H54 (cell line): ENCODE measurements at places on chromosomes 3 and 15.

DNA sequence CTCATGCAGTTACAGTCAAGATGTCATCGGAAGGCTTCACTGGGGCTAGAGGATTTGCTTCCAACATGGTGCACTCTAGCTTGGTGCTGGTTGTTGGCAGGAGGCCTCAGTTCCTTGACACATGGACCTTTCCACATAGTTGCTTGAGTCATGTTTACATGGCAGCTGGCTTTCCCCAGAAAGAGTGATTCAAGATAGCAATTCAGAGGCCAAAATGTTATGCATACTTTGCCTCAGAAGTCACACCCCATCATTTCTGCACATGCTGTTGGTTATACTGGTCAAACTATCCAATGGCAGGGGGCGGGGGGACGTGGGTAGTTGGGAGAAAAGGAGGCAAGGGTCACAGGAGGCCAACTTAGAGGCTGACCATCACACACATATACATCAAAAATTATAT is 58.7 kb downstream of the FOXB1 start:
- no peak for DNase-seq

DNA sequence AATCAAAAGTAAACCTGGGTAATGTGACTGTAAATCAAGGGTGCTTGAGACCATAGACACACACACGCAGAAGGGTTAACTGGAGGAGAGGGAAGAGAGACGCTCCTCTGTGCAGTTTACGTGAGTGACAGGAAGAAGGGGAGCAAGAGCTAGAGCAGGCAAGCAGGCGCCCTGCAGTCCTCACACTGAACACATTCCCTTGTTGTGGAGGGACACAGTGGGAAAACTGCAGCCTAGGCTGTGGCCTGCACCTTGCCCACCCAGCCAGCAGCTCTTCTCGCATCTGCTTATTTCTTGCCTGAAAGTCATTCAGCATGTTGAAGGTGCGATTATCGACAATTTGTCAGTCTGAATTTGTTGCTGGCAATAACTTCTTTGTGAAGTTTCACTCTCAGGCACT is 24.2 kb downstream of the SOX2 start:
- DNase-seq: no peak

- DNase-seq: no peak
Observed at GRCh38 chr3:170007031-170007663, 30.6 kb upstream of the GPR160 start.

DNA sequence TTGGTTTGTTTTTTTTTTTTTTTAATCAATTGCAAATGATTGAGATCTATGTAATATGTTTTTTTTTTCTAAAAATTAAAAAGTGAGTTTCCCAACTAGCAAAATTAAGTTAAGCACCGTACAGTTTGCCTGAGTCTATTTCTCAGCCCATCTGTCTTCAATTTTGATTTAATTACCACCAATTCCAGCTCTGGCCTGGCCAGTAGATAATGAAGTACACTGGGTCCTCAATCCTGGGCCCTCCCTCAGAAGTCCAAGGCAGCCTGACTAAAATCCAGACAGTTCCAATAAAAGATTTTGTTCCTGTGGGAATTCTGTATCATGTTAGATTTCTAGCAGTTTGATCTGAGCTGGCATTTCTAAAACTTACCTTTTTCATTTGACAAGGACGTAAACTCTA is 887.2 kb downstream of the NAALADL2 start:
- no peak for DNase-seq

- DNase-seq: no peak
Observed at GRCh38 chr3:81462921-81463320, 298.5 kb downstream of the GBE1 start.

GRCh38 chr15:87736401-87736800 is 520.1 kb downstream of the NTRK3 start:
- DNase-seq: no peak

- DNase-seq: no peak
Observed at GRCh38 chr3:79257791-79258190, 510.0 kb downstream of the ROBO1 start.

DNA sequence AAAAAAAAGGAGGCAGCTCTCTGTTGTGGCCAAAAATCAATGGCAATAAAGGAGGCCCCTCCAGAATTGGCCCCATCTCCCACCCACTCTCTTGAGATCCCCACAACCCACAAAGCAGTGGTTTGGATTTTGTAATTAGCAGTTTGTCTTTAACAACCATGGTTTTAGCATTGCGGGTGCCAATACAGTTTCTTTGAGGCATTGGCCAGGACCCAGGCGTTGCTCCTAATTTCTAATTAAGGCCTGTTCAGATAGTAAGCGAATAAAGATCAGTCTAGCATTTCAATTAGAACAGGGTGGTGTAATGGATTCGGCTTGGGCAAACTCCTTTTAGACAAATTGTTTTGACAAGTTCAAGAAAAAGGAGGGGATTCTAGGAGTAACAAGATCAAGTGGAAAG is 23.6 kb upstream of the UACA start:
- no peak for DNase-seq

DNA sequence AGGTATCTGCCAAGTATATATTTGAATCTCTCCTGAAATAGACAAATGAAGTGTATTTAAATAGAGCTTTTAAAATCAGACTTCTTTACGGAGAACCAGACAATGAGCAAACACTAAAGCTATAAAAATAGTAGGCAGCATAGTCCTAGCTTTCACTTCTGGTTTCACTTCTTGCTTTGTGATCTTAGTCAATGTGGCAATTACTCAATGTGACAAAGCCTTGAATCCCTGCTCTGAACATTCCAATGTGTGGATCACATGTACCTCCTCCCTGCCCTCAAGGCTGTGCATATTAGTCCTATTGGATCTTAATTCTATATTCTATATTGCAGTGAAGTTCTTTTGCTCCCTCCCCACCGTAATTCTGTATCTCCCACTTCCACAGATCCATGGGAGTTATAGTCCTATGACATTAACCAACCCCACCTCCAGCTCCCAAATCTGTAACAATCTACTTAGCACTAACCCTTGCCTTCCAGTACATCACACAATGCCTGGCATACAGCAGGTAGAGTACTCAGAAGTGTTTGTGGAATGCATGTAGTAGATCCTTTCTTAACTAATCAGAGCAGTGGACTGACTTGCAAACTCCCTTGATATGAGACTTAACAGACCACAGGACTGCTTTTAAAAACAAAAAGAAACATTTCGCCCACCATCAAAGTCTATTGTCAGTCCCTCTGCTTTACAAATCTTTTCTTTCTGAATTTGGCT is 24.3 kb upstream of the CP start:
- DNase-seq: no peak

DNA sequence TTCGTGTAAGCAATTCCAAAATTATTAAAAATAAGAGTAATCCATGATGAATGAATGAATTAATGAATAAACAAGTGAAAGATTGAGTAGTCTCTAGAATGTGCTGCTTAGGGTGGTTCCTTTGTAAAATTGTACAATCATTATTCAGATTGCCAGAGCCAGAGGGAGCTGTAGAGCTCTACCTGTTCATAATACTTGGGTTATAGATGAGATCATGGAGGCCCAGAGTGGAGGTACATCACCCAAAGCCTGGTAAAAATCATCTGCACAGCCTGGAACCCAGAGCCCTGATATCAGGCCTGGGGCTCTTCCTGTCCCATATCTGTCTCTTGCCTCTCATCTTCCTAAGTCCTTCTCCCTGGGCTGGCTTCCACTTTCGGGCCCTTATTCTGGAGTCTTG is 297.2 kb downstream of the RPLP1 start:
- no peak for DNase-seq

DNA sequence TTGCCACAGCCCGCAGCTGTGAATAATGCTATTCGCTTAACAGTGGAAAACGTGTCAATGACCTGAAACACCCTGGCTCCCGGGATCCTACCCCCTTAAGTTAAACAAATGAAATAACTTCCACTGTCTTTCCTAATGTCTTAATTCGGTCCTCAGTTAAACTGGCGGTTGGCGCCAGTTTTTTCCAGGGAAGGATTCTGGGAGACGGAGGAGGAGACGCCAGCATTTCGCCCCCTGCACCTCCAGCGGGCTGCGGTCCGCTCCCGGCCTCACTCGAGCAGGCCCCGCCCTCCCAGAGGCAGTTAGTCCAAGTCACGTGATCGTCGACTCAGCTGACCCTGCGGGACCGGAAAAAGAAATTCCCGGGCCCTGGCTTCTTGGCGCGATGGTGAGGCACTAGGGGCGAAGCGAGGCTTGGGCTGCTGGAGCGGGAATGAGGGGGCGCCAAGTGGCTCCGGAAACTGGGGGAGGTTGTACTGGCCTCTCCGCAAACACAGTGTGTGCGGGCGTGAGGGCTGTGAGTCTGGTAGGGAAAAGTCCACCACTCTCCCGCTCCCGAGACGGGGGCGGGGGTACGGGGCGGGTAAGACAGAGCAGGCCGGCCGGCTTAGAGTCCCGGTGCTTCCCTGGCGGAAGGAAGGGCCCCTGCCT is at the start of gene COMMD4:
COMMD4 (plus strand) TSS at position 359 of the 651 bp plus-strand sequence; CDS start at position 386, 27 bp downstream.
- peak; percentile 44 for DNase-seq
